ENCODE measurements at places on chromosomes 2 and 18.
A peak's percentile ranks its signal among the peaks of the same experiment; 100 is the strongest.

DNA sequence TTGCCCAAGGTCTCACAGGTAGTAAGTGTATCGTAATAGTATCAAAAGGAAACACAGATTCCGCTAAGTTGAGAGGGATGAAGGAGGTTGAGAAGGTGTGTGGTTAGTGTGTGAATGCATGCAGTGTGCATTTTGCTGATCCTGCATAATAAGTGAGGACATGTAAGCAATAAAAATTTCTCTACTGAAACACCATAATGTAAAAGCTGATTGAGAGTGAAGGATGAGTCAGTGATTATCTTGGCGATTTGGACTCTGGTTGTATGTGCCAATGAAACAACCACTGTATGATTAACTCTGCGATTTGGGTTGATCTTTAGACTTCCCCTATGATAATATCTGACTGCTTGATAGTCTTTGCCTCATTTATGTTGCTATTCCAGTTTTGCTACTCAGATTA, 16.7 kb upstream of the ADGRF3 start:
- no peak for DNase-seq

DNA sequence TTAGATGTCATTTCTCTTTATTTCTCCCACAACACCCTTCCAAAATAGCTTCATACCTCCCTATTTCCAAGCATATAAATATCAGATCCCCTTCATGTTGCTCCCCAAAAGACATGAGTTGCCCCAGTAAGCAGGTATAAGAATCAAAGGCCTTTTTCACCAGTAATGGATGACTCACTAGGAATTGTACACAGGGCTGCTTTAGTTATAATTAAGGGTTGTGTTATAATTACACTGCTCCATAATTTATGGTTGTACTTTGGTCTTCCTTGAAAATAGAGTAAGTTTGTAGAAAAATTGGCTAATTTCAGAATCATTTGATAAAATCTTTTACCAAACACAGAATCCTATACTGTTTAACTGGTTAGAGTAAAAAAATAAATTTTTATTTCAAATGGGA, 8.8 kb upstream of the AQP4 start:
- DNase-seq, result no peak

- DNase-seq, result no peak
Measured at GRCh38 chr2:170310876-170311502, 133.0 kb downstream of the MYO3B start.

DNA sequence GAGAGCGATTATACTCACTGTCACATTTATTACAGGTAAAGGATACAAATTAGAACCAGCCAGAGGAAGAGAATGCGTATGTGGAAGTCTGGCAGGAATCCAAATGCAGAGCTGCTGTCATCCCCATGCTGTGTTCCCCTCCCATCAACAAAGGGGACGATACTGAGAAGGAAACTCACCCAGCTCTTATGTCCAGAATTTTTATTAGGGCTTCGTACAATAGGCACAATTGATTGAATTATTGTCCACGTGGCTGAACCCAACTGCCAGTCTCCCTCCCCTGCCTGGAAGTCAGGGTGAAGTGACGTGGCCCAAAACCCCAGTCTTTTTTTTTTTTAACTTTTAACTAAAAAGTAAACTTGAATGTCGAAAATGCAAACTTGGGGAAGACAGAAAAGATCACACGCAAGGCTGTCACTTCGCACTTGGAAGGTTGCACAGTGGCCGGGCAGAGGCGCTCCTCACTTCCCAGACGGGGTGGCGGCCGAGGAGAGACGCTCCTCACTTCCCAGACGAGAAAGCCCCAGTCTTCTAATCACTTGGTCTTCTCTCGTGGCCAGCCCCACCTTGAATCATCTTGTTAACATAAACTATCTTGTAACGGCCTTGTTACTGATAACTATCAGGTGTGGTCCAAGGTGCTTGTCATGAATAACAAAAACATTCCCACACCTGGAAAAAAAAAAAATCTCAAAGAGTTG, 40.0 kb upstream of the ITSN2 start:
- no peak for DNase-seq

GRCh38 chr2:147927053-147927588, 82.3 kb downstream of the ACVR2A start:
- DNase-seq, result no peak

- no peak for DNase-seq
Measured at GRCh38 chr2:16641509-16641908, 24.1 kb downstream of the CYRIA start.

GRCh38 chr2:133326652-133327397, 241.4 kb downstream of the NCKAP5 start:
- DNase-seq, result no peak

GRCh38 chr2:236659758-236660150, 90.1 kb downstream of the ACKR3 start:
- DNase-seq, result no peak

DNA sequence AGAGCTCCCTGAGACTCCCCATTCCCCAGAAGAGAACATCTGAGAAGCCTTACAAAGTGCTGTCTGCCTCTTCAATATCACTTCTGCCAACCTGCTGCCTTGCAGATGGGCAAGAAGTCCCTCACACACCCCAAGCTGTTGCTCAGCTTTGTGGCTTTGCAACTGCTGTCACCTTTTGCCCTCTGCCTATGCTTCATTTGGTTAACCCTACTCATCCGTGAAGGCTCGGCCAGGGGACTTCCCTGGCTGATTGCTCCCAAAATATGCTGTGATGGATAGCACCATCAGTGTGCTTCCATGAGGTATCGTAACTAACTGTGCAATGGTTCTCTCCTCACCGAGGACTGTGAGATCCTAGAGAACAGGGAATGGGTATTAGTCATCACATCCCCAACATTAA, 88.9 kb upstream of the CYP1B1 start:
- no peak for DNase-seq

DNA sequence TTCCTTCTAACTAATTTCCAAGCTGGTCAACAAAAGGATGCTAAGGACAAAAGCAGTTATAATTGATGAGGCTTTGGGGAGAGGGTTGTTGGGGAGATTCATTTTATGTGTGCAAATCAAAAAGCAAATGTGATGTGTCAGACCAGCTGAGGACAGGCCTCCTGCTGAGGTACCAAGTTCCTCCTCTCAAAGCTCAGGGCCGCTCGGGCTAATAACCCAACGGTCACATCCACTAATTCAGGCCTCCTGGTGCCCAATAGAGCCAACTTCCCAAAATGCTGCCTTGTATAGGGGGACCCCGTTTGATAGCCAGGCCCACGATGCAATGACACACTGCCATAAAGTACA, 88.6 kb upstream of the RTN4 start:
- no peak for DNase-seq

DNA sequence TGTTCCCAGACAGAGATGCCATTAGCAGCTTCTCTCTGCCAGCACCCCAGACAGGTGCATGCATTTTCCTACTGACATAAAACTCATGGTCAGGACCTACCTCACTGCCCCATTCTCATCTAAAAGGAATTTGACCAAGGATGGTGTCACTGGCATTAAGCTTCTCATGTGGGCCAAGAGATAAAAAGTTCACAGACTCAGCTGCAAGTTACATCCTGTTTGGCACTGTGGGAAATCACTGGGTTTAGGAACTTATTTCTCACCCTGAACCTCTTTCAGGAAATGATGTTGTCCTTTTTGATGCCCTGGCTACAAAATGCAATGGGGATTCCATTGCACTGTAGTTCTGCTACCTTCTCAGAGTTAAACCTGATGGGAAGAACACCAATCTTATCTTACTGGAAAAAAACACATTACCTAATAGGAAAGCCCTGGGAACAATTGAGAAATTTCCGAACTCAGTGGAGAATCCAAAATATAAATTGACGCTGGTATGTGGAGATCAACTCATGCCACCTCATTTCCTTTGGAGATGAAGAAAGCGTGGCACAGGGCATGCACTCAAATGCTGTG, 252.1 kb upstream of the COPS8 start:
- DNase-seq, result no peak

- DNase-seq, result no peak
Measured at GRCh38 chr18:3452750-3453539, 3.0 kb downstream of the TGIF1 start.

DNA sequence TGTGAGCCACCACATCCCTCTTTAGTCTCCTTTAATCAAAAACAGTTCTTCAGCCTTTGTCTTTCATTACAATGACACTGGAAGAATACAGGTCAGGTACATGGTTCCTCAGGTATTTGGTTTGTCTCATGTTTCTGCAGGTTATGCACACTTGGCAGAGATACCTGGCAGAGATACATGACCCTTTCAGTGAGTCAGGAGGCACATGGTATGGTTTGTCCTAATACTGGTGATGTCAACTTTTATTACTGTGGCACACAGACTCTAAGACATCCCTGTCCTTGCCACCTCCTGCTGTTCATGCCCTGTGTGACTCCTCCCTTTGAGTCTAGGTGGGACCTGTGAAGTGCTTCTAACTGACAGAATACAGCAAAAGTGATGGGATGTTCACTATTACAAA, 58.4 kb downstream of the SPIRE1 start:
- no peak for DNase-seq

GRCh38 chr2:205816268-205816667, 134.0 kb downstream of the NRP2 start:
- no peak for DNase-seq

DNA sequence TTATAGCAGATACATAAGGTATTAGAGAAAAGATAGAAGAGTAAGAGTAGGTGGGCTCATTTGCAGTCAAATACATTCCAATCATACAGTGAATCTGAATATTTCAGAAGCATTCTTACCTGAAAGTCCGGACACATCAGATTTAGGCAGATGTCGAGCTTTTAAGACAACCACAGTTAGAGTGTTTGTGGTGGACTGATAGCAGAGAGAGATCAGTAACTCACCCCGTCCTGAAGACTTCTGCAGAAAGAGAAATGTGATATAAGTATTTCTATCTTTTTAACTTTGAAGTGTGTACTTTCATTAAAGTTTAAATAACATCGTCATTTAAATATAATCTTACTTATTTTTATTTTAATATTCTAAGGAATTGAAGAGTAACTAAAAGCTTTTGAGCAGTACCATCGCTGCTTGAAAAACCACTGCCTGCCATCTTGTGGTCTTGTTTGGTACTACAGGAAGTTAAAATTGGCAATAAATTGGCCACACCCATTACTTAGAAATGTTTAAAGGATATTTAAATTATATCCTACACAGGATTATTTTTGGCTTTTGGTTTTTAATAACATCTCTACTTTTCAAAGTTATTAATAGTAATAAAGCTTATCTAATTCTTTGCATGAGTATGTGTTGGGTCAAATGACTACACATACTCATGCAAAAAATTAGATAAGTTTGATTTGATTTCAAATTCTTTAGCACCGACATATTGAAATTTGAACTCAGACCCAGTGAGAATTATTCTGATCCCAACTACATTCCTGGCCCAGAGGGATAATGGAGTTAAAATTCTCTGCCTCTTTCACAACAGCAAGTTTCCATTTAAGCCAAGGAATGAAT, 5.5 kb downstream of the SYT4 start:
- peak; percentile 17 for DNase-seq

DNA sequence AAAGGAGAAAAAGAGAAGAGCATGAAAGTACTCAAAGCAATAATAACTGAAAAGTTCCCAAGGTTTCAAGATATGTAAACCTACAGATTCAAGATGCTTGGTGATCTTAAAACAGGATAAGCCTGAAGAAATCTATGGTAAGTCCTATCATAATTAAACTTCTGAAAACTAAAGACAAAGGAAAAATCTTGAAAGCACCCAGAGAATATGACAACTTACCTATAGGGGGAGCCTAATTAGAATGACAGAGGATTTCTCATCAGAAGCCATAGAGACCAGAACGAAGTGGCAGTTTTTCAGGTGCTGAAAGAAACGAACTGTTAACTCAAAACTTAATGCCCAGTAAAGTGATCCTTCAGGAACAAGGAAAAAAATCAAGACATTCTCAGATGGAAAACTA, 59.7 kb downstream of the XDH start:
- DNase-seq, result no peak

- DNase-seq, result no peak
Measured at GRCh38 chr2:122029456-122029855, 274.0 kb downstream of the TSN start.

DNA sequence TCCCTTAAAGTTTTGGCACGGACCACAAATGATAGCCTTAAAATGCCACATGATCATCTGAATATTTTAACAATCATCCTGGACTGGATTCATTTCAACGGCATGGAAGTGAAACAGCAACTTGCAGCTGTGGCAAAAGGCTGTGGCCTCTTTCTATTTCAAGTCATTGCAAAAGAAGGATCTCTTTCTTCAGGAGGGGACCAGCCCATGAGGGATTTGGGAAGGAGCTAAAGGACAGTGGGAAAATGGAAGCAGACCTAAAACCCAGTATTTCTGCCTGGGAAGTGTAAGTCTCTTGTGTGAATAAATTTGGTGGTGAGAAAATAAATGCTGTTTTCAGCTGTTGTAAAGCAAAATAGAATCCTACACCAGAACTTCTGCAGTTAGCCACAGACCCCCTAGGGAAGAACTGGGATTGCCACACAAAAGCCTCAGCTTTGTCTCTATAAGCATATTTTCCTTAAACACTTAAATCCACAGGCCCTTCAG, 107.3 kb upstream of the ZFP36L2 start:
- no peak for DNase-seq

- DNase-seq, result no peak
Measured at GRCh38 chr2:172226244-172227061, 123.8 kb upstream of the DLX2 start.

DNA sequence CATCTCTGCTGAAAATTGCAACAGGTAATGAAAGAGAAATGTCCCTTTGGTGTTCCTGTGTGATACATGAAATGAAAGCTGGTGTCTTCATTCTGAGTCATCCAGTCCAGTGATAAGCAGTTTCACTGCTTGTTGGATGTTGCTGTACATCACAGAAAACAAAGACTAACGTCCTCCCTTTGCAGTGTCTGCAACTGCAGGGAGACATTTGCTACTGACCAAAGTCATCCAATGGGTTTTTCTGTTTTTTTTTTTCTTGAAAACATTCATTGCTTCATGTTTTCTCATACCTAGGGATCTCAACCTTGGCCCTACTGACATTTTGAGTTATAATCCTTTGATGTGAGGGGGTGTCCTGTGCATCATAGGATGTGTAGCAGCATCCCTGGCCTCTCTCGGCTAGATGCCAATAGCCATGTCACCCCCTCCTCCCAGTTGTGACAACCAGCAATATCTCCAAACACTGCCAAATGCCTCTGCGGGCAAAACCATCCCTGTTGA, 63.6 kb upstream of the FZD5 start:
- DNase-seq, result no peak

GRCh38 chr2:42847596-42848151, 55.3 kb upstream of the HAAO start:
- DNase-seq, result no peak

- no peak for DNase-seq
Measured at GRCh38 chr2:45312275-45312674, 298.8 kb downstream of the SRBD1 start.

- no peak for DNase-seq
Measured at GRCh38 chr2:239355139-239355538, 45.7 kb downstream of the HDAC4 start.

Data from KG1 (cell line).